ENCODE measurements at places on chromosomes 7 and 10.

DNA sequence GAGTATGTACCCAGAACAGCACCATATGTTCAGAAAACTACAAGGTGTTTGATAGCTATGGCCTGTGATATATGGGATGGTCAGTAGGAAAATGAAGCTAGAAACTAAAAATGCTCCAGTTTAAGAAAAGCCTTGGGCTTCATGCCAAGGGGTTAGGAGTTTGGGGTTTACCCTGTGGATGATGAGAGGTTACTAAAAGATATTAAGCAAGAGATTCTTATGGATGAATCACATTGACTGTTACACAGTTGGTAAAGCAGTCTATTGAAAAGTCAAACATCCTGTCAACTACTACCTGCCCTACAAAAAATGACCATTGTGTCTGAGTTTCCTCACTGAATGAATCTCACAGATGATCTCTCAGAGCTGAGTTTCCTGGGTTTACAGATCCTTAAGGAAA, 166.2 kb upstream of the INHBA start:
- DNase-seq: no peak

DNA sequence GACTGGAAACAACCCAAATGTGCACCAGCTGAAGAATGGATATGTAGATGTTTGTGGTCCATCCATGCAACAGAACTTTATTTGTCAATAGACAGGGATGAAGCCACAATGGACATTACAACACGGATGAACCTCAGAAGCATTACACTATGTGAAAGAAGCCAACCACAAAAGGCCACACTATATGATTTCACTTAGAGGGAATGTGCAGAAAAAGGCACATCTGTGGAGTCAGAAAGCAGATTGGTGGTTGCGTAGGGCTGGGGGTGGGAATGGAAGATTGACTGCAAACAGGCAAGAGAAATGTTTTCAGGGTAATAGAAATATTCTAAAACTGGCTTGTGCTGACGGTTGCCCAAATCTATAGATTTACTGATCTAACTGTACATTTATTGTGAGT, 34.3 kb upstream of the WASHC2A start:
- no peak for DNase-seq

- no peak for DNase-seq
Observed at GRCh38 chr10:27341001-27341400, 100.4 kb upstream of the ACBD5 start.

GRCh38 chr10:114603948-114604347, 54.1 kb downstream of the ABLIM1 start:
- no peak for DNase-seq

DNA sequence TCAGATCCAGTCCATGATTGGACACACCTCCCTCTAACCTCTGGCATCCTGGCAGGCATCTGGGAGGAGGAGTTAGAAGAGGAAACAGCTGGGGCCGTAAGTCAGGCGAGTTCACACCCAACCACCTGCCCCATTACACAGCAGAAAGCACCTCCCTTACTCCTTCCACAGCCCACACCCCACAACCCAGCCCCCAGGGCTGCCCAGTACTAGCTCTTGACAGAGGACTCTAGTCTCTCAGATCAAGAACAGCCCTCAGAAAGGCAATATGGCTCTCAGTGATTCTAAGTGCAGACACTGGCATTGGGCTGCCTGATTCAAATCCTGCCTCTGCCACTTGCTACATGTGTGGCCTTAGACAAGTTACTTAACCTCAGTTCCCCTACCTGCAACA, 34.1 kb downstream of the KCNMA1 start:
- DNase-seq: peak; percentile 2

GRCh38 chr7:130733931-130734814, at the start of gene KLF14:
TSS of gene KLF14 (minus strand) at chr7:130734207. CDS start at chr7:130734033, 174 bp downstream.
- no peak for DNase-seq

DNA sequence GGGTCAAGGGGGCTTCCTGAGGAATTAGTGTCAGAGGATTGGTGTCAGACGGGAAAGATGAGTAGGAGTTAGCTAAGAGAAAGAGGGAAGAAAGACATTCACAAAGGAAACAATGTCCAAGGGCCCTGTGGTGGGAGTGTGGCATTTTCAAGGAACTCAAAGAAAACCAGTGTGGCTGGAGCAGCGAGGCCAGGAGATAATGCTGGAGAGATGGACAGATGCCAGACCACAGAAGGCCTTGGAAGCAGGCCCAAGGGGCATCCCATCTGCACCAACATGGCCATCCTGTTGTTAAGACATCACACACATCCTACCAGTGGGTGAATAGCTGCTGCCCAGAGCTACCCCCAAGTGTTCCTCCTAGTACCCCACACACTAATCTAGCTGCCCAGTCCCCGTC, 36.1 kb upstream of the CUL1 start:
- DNase-seq: no peak
